ENCODE measurements at places on chromosomes 7 and 10. TPM values are rescaled to one million over a fixed set of nuclear protein-coding genes. Genes with fewer than 3 reads are reported as not detected.

CALHM3 gene
- total RNA-seq = 0.30 TPM

SPDYE1 gene
- total RNA-seq = not detected

GCK gene
- total RNA-seq = not detected

MMS19 gene
- 56.0 TPM for total RNA-seq

GPR158 gene
- not detected for total RNA-seq

CUEDC2 gene
- total RNA-seq = 27.1 TPM

RASSF4 gene
- total RNA-seq = 3.6 TPM

HOXA1 gene
- 4.1 TPM for total RNA-seq

ASB15 gene
- total RNA-seq = not detected

NPS gene
- total RNA-seq = not detected

KAT6B gene
- 64.1 TPM for total RNA-seq

CALCR gene
- not detected for total RNA-seq

AOC1 gene
- not detected for total RNA-seq

NODAL gene
- not detected for total RNA-seq

PNLIPRP3 gene
- total RNA-seq = not detected

RADIL gene
- total RNA-seq = not detected

GPR85 gene
- not detected for total RNA-seq

PILRA gene
- total RNA-seq = 2.3 TPM

FBH1 gene
- total RNA-seq = 90.1 TPM

ITIH2 gene
- not detected for total RNA-seq

ADARB2 gene
- total RNA-seq = not detected

PRKAR2B gene
- total RNA-seq = 0.67 TPM

SPDYE8 gene
- not detected for total RNA-seq

AKR1C2 gene
- total RNA-seq = not detected

OPN1SW gene
- total RNA-seq = not detected

FAM20C gene
- not detected for total RNA-seq

STEAP1B gene
- not detected for total RNA-seq

FZD1 gene
- 7.9 TPM for total RNA-seq

IFIT2 gene
- total RNA-seq = 0.97 TPM

SORCS1 gene
- not detected for total RNA-seq

ODAD2 gene
- not detected for total RNA-seq

TBX20 gene
- not detected for total RNA-seq

DYNC1I1 gene
- 0.40 TPM for total RNA-seq

AP1S1 gene
- 256 TPM for total RNA-seq

CYP26C1 gene
- total RNA-seq = 0.30 TPM

MSS51 gene
- total RNA-seq = 5.7 TPM

UBN2 gene
- 8.9 TPM for total RNA-seq

DDIT4 gene
- 583 TPM for total RNA-seq

LIPN gene
- total RNA-seq = not detected

GRID2IP gene
- not detected for total RNA-seq

GNGT1 gene
- not detected for total RNA-seq

PTF1A gene
- total RNA-seq = not detected

TET1 gene
- total RNA-seq = 2.2 TPM

RBP3 gene
- not detected for total RNA-seq

SUN3 gene
- total RNA-seq = not detected

ANKRD26 gene
- 16.3 TPM for total RNA-seq

EGR2 gene
- 0.41 TPM for total RNA-seq

SH2D4B gene
- total RNA-seq = not detected

CCL24 gene
- not detected for total RNA-seq

CYREN gene
- 67.1 TPM for total RNA-seq

HHEX gene
- 84.2 TPM for total RNA-seq

CCNY gene
- 25.3 TPM for total RNA-seq

CTAGE4 gene
- total RNA-seq = not detected

FAM241B gene
- not detected for total RNA-seq

MSMB gene
- total RNA-seq = not detected

PDK4 gene
- not detected for total RNA-seq
